ENCODE measurements at places on chromosomes 3 and 15.

GRCh38 chr3:132404276-132404675 is 13.0 kb upstream of the DNAJC13 start:
- DNase-seq, result no peak

DNA sequence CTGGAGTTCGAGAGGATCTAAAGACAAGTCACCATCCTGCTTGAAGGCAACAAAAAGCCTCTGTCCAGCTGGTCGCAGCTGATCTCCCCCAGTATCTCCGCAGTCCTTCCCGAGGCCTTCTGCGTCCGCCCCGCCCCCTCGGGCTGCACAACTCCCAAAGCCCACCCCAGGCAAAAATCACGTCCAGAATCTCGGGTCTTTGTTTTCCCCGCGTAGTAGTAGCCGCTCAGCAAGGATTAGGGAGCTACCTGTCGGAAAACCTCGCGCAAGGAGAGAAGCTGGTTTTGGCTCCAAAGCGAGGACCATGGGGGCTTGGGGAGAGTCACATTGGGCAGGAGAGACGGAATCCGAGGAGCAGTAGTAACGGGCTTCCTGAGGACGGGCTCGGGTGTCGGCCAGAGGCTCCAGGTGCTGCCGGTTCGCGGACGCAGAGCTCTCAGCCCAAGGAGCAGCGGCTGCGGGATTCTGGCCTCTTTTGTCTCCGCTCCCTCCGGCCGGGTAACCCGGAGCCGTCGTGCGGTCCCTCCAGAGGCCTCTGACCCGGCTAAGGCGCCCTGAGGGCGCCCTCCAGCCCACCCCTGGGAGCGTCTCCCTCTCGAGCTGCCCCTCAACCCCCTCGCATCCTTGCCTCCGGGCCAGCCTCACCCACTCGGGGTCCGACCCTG is 401 bp downstream of the ZSCAN29 start:
- no peak for DNase-seq

- DNase-seq, result no peak
Observed at GRCh38 chr3:172164620-172165362, 125.4 kb downstream of the FNDC3B start.

GRCh38 chr3:190094160-190094718 is 26.5 kb downstream of the P3H2 start:
- no peak for DNase-seq

DNA sequence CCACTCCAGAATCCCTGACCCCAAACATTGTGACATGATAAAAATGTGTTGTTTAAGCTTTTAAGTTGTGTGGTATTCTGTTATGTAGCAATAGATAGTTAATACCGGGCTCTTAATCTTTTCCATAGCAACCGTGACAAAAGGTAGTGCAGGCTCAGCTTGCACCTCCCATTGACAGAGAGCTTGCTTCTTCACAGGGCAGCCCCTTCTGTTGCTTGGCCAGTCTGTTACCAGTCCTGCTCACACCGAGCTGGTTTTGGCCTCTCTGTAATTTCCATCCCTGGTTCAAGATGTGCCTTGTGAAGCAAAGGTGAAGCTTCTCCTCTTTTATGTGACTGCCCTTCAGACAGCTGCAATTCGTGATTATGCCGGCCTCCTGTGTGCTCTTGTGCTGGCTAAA is 86.9 kb downstream of the CRYGS start:
- DNase-seq, result no peak

DNA sequence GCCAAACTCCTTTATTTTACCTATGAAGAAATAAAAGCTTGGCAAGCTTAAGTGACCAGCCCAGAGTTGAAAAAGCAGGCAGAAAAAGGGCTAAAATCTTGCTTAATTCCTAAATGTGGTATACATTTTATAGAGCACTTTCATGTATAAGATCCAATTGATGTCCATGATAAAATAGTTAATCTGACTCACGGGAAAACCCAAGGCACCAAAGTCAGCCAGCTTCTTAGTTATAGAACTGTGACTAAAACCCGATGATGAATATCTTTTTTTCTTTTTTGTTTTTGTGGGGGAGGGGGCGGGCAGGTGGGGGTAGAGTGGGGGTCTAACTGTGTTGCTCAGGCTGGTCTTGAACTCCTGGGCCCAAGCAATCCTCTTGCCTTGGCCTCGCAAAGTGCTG is 71.4 kb downstream of the PEAK1 start:
- DNase-seq, result no peak
